ENCODE measurements at places on chromosomes 5 and 9.

GRCh38 chr5:80172067-80172695 lies 83.7 kb downstream of the SERINC5 start:
- DNase-seq: no peak

- no peak for DNase-seq
These were observed 170.6 kb upstream of the MVB12B start for GRCh38 chr9:126155756-126156664.

GRCh38 chr9:93132946-93133680 lies 938 bp downstream of the NINJ1 start:
- peak; percentile 46 for DNase-seq

DNA sequence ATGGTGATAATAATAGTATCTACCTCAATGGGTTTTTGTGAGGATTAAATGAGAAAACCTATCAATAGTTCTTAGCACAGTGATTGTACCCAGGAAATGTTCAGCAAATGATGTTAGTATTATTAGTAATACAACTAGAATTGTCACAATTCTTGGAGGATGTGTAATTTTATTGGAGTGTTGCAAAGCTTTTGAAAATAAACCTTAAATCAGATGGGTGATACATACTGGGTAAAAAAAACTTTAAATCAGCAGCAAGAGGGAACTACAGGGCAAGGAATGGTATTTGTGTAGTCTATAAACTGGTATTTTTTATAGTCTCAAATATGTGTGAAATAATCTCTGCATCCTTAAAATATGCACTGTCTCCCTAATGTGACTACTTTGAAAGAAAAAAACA lies 371.6 kb downstream of the PIK3R1 start:
- DNase-seq: no peak

- DNase-seq: no peak
These were observed 178.0 kb downstream of the TLR4 start for GRCh38 chr9:117882171-117882570.

DNA sequence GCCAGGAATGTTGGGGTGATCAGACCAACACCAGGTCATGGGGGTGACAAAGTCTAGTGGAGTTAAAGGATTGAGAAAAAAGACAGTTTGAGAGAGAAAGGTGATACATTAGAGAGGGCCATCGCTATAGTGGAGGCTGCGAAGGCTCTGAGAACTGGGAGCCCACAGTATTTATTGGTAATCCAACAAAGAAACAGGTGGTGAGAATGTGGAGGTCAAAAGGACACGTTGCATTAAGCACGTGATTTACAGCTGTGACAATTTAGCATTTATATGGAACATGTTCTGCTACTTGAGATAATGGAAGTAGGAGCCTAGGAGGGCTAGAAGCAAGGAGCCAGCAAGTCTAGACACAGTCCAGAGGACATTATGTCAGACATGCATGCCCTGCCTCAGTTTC lies 2086.5 kb upstream of the C9orf72 start:
- no peak for DNase-seq

DNA sequence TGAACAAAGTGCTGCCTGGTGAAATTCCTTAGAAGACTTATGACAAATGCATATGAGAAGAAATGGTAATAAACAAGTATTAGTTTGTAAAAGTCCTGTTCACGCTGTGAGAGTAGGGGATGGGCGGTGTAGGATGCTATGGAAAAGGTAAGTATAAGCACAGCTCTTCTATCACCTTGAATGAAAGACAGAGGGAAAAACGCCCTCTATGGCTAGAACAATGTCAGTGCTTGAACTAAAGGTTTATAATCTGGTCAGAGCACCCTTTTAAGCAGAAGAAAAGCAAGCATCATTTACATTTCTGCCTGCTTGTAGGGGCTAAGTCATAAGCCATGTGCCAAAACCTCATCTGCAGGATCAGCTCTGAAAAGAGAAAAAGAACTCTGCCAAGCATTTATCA lies 115.2 kb downstream of the LHFPL2 start:
- DNase-seq: no peak

DNA sequence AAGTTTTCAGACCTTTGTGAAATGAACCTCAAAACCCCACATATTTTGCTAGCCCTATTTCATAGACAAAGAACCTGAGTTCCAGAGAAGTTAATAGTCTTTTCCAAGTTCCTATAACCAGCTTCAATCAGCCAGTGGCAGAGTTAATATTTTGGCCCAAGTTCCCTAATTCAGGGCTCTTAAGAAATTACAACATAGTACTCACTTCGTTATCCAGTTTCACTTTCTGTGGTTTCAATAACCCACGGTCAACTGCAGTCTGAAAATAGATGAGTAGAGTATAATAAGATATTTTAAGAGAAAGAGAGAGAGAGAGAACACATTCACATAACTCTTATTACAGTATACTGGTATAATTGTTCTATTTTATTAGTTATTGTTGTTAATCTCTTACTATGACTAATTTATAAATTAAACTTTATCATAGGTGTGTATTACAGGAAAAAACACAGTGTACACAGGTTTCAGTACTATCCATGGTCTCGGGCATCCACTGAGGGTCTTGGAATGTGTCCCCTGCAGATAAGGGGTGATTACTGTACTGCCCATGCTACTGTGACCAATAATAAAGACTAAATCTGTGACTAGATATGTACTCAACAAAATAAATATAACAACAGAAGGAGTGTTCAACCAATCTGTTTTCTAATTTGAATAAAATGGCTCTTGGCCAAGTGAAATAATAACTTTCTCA lies 9.3 kb upstream of the MYOT start:
- no peak for DNase-seq

DNA sequence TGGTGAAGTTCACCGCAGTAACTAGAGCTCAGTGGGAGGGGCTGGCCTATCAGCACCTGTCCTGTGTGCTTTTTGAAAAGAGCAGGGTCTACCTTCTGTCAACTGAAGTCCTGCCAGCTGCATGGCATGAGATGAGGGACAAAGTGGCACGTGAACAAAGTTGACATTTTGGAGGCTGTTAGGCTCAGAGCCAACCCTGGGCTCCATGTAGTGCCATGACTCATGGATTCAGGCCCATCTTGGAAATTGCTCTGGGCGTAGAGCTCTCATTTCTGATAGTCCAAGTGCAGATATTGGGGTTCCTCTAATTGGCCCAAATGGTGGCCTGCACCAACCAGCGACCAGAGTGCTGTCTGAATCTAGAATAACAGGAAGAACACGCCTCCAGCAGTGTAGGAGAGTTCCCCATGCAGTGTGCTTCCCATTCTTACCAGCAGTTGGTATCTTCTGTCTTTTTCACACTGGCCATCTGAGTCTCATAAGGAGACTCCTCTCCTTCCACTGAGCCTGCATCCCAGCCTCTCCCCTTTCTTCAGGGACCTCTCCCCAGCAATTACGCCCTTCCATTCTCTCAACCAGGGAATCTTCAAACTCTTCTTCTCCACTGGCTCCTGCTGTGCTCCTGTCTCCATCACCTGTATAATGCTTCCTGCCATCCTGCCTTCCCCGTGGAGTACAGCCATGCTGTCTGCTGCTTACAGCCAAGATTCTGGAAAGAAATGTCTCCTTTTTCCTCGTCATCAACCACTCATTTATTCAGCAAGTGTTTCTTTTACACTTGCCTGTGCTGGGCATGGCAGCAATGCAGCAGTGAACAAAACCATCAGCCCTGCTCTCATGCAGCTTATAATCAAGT lies 30.4 kb downstream of the IRF1 start:
- DNase-seq: no peak

DNA sequence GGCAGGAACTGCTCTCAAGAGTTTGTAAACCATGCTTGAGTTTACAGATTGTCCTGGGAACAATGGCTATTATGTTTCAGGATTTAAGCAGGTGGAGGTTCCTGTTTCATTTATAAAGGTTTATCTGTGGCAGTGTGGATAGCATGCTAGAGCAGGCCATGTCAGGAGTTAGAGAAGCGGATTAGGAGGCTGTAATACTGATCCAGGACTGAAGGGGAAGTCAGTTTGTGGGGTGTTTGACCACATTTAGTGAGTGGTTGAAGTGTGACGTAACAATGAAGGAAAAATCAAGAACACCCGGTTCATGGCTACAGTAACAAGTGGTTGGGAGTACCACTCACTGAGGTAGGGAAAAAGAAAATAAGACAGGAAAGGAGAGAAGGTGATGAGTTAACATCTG lies 299.0 kb downstream of the TLR4 start:
- no peak for DNase-seq

GRCh38 chr5:147750065-147750464 lies 32.5 kb downstream of the JAKMIP2 start:
- no peak for DNase-seq

GRCh38 chr9:136202454-136203407 lies 2.2 kb downstream of the LHX3 start:
- DNase-seq: no peak

- no peak for DNase-seq
These were observed at the start of gene DMRT3 for GRCh38 chr9:976258-976942. TSS of gene DMRT3 (plus strand) at chr9:976655. CDS start at chr9:977002, 347 bp downstream.

DNA sequence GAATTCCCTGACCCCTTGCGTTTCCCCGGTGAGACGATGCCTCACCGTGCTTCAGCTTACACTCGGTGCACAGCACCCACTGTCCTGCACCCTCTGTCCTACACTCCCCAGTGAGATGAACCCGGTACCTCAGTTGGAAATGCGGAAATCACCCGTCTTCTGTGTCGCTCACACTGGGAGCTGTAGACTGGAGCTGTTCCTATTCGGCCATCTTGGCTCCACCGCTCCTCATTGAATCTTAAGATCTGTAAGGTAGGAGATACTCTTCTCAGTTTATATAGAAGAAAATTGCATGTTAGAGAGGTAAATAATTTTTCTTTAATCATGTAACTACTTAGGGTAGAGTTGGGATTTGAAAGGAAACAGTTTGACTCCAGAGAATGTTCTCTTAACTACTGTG lies 62.2 kb downstream of the DMRTA1 start:
- DNase-seq: no peak

GRCh38 chr5:67021031-67021430 lies 175.6 kb downstream of the CD180 start:
- DNase-seq: no peak

GRCh38 chr5:148791334-148791667 lies 35.1 kb upstream of the ADRB2 start:
- DNase-seq: no peak

- DNase-seq: no peak
These were observed 218.5 kb upstream of the DAPK1 start for GRCh38 chr9:87278971-87279733.

DNA sequence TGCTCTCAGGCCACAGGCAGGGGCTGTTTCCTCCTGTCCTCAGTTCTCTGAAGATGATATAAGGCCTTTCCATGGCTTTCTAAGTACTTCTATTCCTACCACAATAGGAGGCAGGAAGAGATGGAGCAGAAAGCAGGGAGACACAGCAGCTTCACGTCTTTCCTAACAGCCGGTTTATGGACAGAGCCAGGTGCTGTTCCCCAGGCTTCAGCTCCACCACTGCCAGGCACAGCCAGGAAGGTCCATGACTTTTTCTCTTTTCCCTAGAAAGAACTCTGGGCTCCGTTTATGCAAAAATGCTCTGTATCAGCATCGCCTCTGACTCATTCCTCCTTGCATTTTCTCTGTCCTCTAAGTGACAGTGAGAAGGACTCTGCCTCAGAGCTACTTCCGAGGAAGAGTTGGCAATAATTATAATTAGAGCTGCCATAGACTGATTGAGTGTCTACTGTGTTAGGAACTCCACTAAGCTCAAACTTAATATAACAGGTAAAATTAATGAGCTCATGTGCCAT lies 478.5 kb downstream of the RASEF start:
- DNase-seq: no peak

DNA sequence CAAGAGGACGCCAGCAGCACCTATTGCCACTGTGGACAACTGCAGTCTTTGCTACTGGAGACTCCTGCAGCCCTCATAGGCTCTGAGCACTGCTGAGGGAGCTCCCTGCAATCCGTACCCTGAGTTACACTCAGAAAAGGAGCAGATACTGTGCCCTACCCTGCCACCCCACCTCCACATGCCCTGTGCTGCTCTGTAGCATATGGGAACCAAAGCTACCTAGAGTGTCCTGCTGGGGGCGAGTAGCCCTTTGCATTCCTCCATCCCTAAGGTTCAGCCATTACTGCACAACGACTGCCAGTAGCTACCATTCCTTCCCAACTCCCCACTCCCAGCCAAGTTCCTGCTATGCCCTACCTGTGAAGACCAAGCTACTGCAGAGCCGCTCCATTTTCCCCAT lies 90.2 kb upstream of the SNCAIP start:
- no peak for DNase-seq

DNA sequence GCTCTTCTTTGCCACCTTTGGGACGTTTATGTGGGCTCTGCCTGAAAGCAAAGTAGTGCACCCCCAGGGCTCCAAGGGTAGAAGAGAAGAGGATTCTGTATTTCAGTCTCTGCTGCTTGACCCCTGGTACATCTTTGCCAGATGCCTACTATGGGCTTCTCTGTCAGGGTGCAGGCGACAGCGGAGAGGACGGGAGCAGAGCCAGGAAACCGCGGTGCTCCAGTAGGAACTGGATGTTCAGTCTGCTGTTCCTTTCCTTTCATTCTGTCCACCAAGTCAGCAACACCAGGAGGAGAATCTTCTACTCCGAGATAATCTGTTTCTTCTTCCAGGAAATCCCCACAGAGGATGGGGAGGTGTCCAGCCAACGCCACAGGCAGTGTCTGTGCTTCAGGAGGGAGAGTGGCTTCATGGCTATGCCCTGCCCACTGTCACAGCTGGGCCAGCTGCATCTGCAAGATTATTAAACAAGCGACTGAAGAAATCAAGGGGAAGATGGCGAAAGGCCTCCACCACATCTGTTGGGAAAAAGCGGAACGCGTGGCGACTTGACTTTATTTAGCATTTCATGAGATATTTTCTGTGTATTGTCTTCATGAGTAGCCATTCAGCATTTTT lies 398.3 kb downstream of the IRX1 start:
- DNase-seq: no peak

GRCh38 chr5:83540105-83540504 lies 68.6 kb downstream of the VCAN start:
- DNase-seq: no peak
